Stimulated activated CD8-positive, alpha-beta memory T cell treated with anti-CD3 and anti-CD28 coated beads, Interleukin-12 subunit alpha, Interleukin-12 subunit beta, amount 100 ng/mL, for 1 hour (primary cell): ENCODE measurements at places on chromosomes 4 and X.

DNA sequence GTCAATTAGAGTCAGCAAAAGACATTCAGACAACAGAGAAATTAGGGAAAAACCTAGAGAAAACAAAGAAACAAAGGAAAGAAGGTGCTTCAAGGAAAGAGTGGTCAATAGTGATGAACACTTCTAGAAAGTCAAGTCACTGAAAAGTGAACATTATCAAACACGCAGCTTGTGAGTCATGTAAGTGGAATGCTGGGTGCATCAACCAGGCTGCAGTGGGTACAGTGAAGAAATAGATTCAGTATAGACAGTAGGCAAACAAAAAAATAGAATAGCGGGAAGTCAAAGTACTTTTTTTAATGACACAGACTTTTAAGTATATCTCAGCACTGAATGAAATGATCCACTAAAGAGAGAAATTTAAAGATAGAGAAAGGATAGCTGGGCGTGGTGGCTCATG, 245.8 kb downstream of the ARHGAP24 start:
- DNase-seq, result no peak

DNA sequence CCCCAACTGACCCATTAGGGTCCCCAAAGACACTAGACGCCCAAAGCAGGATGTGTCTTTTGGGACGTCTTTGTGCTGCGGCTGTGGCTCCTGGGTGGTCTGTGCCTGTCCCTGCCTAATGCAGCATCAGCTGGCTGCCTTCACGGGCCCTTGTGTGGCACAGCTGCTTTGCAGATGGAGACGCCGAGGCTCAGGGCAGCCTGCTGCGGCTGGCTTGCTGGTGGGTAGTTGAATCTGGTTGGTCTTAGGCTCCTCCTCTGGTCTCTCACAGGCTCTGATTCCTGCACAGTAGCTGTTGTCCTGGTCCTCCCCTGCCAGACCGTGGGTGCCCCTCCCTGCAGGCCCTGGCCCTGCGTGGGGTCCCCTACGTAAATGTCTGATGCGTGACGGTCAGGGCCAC, 8.1 kb downstream of the CPZ start:
- no peak for DNase-seq

DNA sequence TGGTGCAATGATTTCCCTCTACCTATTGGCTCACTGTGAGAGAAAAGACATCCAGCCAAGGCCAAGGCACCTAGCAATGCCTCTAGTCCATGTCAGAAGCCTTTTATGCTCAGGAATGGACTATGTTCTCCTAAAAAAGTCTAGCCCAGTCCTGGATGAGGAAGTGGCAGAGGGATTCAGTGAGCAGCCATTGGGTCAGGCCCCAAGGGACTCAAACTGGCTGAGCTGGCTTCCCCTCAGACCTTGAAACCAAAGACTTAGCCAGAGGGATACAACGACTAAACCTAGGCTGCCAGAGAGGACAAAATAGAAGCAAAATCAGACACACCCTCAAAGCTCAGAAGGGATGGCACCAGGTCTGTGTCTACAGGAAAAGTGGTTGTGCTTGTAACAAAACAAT, 49.1 kb downstream of the ARHGEF9 start:
- DNase-seq, result no peak

- DNase-seq, result no peak
Observed at GRCh38 chr4:7045961-7046921, 3.1 kb downstream of the TADA2B start.

GRCh38 chr4:5773271-5773555, 62.2 kb downstream of the EVC start:
- DNase-seq, result no peak

DNA sequence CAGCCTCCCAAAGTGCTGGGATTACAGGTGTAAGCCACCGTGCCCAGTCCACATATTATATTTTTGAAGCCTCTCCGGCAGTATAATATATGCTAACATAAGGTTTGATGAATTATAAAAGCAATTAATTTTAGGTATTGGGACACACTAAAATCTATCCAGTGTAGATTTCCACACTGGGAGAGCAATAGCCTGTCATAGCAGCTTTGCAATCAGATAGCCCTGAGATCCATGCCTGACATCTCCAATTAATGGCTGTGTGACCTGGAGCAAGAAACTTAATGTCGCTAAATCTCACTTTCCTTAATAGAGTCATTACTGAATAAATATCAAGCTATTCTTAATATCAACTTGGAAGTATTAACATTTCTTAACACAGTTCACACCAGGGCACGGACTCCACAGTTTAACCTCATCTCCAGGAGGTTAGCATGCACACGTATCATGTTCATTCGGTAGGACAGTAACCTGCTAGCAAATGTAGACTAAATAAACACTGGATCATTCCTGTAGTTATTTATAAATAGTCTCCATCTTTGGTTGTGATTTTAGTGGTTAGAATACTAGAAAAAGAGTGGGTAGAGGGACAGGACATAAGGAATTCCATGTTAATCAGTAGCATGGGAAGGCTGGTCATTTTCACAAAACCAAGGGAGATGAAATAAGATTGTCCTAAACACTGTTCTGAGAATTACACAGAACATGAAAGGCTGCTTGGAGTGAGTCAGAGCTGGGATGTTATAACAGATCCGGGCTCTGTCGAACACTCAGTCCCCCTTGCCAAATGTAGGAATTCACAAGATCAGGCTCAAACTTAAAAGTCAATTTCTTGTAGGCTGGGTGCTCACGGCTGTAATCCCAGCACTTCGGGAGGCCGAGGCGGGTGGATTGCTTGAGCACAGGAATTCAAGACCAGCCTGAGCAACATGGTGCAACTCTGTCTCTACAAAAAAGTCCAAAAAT, 254.7 kb downstream of the PALLD start:
- DNase-seq, result no peak

DNA sequence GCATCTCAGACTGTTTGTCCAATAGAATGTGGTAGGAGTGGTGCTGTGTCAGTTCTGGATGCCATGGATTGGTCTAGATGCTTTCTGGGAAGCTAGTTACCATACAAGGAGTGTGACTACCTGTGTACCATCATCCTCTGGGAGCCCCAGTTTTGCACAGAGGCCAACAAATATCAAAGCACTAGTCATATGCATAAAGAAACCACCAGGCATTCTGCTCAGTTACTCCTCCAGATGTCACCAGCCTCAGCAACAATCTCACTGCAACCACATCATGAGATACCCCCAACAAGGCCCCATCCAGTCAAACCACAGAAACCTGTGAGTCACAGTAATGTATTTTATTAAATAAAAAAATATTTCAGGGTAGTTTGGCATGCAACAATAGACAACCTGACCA, 435.8 kb upstream of the CPEB2 start:
- DNase-seq, result no peak
